Kidney (tissue), 22 donors: ENCODE measurements at places on chromosomes 1 and 21.

GRCh38 chr21:38567335-38567969, 69.2 kb upstream of the ERG start:
- H3K27me3 ChIP-seq: no peaks in the 10 kb centered on the region
- peak; percentile 30 for DNase-seq
- H3K36me3 ChIP-seq: no peaks in the 10 kb centered on the region

DNA sequence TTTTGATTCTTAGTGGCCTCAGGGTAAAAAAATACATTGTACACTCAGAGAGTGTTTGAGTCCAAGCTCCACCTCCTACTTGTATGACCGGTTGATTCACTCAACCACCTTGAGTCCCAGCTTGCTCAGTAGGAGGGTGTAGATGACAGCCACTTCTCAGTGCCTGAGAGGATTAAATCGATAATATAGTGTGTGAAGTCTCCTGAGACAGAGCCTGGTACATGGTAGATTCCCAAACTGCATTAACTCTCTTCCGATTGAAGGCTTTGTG, 38.4 kb downstream of the NCMAP start:
- H3K36me3 ChIP-seq: no peaks in the 10 kb centered on the region
- H3K4me1 ChIP-seq: no peaks in the 10 kb centered on the region
- H3K27me3 ChIP-seq: no peaks in the 10 kb centered on the region

DNA sequence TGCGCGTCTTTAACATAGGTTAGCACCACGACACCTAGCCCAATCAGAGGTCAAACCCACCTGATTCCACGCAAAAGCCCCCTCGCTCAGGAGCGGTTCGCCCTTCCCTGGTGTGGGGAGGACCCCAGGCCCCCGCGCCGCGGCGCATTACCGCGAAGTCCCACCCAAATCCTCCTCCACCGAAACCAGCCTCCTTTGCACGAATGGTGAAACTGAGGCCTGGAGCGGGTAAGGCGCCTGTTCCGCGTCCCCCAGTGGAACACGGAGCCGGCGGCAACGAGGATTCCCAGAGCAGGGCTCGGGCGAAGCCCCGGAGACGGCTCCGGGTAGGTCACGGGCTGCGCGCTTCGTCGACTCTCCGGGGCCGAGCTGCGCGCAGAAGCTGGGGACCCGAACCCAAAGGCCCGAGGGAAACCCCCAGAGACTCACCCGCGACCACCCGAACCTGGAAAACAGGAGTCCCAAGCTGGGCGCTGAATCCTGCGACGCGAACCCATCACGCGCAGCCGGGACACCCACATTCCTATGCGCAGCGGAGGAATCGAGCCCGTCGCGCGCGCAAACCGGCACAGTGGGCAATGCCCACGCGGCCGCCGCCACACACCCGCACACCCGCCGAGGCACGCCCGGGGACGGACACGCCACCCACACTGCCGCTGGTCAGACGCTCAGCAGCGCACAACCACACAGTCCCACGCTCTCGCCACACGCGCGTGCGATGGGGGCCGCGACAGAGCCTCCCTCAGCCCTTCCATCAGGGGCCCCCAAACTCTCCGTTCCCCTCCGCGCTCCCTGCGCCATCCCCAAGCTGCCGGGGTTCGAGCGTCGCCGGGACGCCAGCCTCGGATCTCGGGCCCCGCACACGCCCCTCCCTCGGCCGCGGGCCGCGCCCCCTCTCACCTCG, 507 bp downstream of the GLIS1 start:
- H3K27me3 ChIP-seq: peaks cover 21% of the 10 kb centered on the region
- H3K4me3 ChIP-seq: peak overlapping the region; percentile 69
- peak overlapping the region; percentile 23 for H3K27ac ChIP-seq
- H3K36me3 ChIP-seq: no peaks in the 10 kb centered on the region
- no peak for DNase-seq

- no peak for DNase-seq
- H3K27me3 ChIP-seq: no peaks in the 10 kb centered on the region
- H3K36me3 ChIP-seq: no peaks in the 10 kb centered on the region
- no peak overlapping the region for H3K27ac ChIP-seq
- H3K4me1 ChIP-seq: no peaks in the 10 kb centered on the region
- no peak overlapping the region for H3K4me3 ChIP-seq
These were observed 56.3 kb downstream of the TBX15 start for GRCh38 chr1:118931876-118932275.

DNA sequence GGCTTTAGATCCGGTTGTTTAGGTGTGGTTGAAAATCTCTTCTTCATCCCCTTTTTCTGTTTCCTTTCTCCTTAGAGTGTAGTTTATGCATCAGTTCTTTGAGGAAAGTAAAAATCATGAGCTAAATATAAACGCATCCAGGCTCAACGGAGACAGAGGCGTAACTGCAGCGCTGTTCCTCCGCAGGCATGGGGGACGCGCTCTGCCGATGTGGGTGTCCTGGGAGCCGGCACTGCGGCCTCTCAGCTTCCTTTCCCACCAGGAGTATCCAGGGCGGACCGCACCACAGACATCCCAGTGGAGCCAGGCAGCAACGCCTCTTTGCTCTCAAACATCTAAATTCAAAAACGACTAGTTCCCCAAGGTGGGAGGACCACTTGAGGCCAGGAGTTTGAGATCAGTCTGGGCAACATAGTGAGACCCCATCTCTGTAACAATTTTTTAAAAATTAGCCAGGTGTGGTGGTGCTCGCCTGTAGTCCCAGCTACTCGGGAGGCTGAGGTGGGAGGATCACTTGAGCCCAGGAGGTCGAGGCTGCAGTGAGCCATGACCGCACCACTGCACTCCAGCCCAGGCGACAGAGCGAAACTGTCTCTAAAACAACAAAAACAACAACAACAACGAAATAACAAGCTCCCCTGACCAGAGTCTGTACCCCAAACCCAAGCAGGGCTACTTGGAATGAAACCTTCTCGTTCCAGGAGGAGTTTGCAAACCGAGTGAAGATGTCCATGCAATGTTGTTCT, 16.4 kb downstream of the SLC45A1 start:
- no peak overlapping the region for H3K4me3 ChIP-seq
- no peaks in the 10 kb centered on the region for H3K4me1 ChIP-seq
- H3K36me3 ChIP-seq: no peaks in the 10 kb centered on the region
- no peak for DNase-seq

GRCh38 chr21:45910155-45910547, 71.4 kb upstream of the COL6A1 start:
- H3K4me1 ChIP-seq: no peaks in the 10 kb centered on the region
- H3K27me3 ChIP-seq: no peaks in the 10 kb centered on the region
- H3K4me3 ChIP-seq: no peak overlapping the region
- DNase-seq: peak; percentile 72

DNA sequence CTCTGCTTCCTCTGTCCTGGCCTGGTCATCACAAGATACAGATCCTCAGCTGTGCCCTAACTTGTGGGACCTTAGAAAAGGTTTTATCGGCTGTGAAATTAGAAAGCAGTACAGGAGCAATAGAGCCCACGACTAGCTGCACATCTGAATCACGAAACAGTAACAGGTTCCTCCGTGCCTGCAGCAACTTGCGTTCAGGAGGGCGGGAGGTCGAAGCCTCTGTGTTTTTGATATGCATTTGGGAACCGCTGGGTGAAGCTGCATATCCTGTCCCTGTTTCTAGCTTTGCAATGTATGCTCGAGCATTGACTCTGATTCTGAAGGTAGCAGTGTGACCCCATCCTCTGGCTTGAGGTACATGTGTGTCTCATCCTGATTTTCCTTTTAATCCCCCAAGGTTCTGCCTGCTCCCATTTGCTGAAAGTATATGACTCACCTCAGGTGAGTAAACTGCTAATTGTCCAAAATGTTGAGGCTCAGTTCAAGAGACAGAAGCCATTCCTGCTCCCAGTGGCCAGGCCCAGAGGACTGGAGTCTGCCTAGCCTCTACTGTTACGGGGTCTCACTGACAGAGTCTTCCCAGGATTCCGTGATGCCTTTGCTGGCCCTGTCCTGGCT, 44.3 kb downstream of the SCCPDH start:
- no peak for DNase-seq
- H3K27ac ChIP-seq: no peak overlapping the region
- H3K27me3 ChIP-seq: no peaks in the 10 kb centered on the region
- H3K36me3 ChIP-seq: peaks cover 3% of the 10 kb centered on the region

DNA sequence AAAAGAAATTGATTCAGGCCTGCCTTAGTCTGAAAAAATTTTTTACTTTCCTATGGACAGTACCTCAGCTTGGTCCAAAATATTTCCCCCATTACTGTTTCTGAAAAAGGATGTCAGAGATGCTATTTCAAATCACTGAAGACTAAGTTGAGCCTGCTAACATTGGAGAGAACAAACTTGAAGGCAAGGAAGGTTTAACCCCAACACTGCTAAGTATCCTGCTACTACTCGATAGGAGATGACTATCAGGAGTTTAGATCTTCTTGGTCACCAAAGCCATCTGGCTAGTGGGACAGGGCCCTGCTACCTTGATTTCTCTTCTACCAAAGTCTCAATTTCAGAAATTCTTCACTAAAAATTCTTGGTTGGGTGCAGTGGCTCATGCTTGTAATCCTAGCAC, 22.7 kb upstream of the POGZ start:
- no peak for DNase-seq
- no peaks in the 10 kb centered on the region for H3K27me3 ChIP-seq
- no peak overlapping the region for H3K27ac ChIP-seq
- H3K36me3 ChIP-seq: no peaks in the 10 kb centered on the region
- H3K4me3 ChIP-seq: no peak overlapping the region
- no peaks in the 10 kb centered on the region for H3K4me1 ChIP-seq
